Left cardiac atrium (tissue), 4 donors: ENCODE measurements at places on chromosomes 13 and 19. TPM values are rescaled to one million over a fixed set of nuclear protein-coding genes. Genes with fewer than 3 reads are reported as not detected.

The ICAM5 gene
- 0.71 TPM for total RNA-seq

The TUBB4A gene
- 0.94 TPM for total RNA-seq

- no peak for DNase-seq
Observed at GRCh38 chr19:51252306-51253079, 1.6 kb downstream of the SIGLECL1 start.

DNA sequence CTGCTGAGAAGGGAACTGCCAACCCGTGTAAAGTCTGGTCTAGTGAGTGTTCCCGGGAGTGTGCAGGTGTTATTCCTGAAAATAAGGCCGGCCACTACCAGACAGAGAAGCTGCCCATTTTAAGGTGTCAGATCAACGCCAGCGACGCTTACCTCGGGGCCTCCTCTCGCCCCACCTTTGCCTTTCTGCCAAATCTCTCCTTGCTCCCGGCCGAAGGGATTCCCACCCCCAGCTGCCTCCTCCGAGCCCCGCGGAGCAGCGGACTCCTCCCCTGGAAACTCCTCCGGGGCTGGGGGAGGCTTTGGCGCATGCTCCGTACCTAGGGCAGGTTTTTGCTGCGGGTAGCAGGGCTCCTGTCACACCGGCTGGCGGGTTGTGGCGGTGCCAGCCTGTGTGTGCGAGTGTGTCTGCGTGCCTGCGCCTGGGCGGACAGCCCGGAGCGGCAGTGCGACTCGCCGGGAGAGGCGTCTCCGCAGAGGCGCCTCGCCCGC, at the start of gene HS6ST3:
Gene HS6ST3, plus strand, starts transcription at position 359 of the 491 bp plus-strand sequence.
- peak; percentile 27 for DNase-seq
